ENCODE measurements at places on chromosomes 5 and 9.
A peak's percentile ranks its signal among the peaks of the same experiment; 100 is the strongest.

- DNase-seq: no peak
Measured at GRCh38 chr5:38905516-38905915, 59.7 kb downstream of the OSMR start.

DNA sequence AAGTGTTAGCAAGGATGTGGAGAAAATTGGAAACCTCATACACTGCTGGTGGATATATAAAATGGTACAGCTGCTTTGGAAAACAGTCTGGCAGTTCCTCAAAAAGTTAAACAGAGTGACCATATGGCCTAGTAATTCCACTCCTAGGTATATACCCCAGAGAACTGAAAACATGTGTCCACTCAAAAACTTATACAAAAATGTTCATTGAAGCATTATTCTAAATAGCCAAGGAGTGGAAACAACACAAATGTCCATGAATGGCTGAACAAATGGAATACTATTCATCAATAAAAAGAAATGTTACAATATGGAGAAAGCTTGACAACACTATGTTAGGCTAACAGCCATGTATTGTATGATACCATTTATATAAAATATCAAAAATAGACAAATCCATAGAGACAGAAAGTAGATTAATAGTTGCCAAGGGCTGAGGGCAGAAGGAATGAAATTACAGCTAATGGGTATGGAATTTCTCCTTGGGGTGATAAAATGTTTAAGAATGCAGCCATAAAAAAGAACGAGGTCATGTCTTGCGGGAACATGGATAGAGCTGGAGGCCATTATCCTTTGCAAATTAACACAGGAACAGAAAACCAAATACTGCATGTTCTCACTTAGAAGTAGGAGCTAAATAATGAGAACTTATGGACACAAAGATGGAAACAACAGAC is 33.6 kb upstream of the FBP1 start:
- DNase-seq: no peak

GRCh38 chr9:138047469-138048040 is 170.0 kb downstream of the CACNA1B start:
- DNase-seq: no peak

- no peak for DNase-seq
Measured at GRCh38 chr9:128146591-128147120, 2.6 kb upstream of the LCN2 start.

DNA sequence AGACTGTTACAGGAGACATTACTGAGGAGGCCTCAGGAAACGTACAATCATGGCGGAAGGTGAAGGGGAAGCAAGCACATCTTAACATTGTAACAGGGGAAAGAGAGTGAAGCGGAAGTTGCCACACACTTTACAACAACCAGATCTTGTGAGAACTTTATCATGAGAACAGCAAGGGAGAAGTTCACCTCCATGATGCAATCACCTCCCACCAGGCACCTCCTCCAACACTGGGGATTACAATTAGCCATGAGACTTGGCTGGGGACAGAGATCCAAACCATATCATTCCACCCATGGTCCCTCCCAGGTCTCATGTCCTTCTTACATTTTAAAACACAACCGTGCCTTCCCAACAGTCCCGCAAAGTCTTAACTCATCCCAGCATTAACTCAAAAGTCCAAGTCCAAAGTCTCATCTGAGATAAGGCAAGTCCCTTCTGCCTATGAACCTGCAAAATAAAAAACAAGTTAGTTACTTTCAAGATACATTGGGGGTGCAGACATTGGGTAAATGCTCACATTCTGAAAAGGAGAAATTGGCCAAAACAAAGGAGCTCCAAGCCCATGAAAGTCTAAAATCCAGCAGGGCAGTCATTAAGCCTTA is 138.3 kb downstream of the TMEM161B start:
- DNase-seq: no peak

- DNase-seq: no peak
Measured at GRCh38 chr5:160525471-160526261, 104.0 kb downstream of the PTTG1 start.

DNA sequence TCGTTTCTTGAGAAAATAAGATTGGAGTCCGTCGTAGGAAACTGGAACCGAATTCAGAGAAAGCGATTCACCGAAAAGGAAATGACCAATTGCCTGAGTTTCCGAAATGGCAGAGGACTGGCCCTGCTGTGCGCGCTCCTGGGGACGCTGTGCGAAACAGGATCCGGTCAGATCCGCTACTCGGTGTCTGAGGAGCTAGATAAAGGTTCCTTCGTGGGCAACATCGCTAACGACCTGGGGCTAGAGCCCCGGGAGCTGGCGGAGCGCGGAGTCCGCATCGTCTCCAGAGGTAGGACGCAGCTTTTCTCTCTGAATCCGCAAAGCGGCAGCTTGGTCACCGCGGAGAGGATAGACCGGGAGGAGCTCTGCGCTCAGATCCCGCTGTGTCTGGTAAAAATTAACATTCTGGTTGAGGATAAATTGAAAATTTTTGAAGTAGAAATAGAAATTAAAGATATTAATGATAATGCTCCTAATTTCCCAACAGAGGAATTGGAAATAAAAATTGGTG is 379 bp downstream of the PCDHGA3 start:
- no peak for DNase-seq

DNA sequence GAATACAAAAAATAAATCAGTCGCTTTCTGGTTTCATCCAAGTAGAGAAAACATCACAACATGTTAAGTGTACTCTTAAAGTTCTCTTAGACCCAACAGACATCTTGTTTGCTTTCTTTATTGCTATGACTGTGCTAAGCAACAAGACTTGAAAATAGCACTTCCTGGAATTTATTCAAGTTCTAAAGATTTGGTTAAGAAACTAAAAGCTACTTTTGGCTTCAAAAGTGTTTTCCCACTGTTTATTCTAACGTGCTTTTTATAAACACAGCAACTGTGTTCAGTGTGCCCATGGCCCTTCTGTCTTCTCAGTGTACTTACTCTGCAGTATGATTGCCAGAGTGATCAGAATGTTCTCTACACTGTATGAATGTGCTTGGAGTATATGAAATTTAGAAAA is 109.8 kb downstream of the GIN1 start:
- DNase-seq: no peak

GRCh38 chr9:136799854-136800657 is 3.9 kb downstream of the CCDC183 start:
- DNase-seq: peak; percentile 90

DNA sequence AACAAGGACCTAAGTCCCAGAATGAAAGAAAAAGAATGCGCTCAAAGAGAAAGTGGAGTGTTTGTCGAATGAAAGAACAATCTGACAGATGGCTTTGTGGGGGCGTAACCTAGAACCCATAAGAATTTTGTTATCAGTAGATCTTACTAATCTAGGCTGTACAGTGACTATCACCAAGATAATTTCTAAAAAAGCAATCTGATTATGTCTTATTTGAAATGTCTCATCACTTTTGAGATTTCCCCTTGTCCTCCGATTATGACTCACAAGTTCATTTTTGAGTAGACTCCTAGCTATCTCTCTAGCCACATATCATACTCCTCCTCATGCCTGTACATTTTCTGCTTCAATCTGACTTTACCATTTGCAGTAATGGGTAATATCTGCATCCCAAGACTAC is 135.6 kb upstream of the SMARCA2 start:
- DNase-seq: no peak

DNA sequence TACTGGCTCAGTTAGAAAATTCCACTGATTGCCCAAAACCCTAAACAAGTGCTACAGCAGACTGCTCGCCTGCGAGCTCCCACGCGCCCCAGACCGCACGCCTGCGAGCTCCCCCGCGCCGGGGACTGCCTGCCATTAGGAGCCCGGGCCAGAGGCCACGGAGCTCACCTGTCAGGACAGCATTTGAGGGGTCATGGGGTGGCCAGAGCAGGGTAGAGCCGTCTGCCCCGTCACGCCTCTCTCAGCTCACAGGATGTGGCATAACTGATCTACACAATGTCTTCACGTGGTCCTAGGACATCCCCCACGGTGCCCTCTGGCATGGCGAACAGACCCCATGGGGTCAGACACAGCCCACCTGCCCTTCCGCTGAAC is 29.1 kb upstream of the LRRC14B start:
- DNase-seq: no peak

- DNase-seq: no peak
Measured at GRCh38 chr5:142357469-142358090, 32.8 kb upstream of the SPRY4 start.

DNA sequence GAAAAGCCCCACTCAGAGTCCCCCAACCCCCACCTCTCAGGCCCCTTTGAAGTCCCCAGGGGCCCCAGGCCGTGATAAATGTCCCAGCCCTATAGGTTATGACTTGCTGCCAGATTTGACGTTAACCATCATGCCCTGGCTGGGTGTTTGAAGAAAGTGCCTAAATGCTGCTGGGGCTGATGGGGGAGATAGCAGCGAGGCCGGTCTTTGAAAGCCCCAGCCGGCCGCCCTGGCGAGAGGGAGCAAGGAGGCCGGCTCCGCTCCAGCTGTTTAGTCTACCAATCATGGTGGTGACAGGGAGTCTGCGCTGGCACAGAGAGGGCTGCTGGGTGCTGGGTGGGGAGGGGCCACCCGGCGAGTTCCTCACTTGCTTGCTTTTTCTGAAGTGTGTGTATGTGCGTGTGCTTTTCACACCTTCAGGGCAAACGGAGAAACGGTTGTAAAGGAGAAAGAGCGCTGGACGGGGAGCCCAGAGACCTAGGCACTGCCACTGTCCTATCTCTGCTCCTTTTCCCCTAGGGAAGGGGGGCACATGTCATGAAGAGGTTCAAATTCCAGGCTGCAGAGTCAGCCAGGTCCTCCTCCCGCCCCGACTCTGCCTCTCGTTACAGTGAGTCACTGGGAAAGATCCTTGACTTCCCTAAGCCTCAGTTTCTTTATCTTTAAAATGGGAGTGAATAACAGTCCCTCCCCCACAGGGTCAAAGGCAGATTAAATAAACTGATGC is 126.1 kb upstream of the HAND1 start:
- peak; percentile 59 for DNase-seq

DNA sequence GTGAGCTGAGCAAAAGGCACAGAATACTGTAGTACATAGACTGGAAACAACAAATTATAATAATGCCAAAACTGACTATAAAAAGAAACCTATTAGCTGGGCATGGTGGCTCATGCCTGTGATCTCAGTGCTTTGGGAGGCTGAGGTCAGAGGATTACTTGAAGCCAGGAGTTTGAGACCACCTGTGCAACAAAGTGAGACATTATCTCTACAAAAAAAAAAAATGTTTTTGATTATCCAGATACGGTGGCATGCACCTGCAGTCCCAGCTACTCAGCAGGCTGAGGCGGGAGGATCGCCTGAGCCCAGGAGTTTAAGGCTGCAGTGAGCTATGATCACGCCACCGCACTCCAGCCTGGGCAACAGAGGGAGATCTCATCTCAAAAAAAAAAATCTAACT is 175.9 kb downstream of the TTC39B start:
- DNase-seq: no peak

DNA sequence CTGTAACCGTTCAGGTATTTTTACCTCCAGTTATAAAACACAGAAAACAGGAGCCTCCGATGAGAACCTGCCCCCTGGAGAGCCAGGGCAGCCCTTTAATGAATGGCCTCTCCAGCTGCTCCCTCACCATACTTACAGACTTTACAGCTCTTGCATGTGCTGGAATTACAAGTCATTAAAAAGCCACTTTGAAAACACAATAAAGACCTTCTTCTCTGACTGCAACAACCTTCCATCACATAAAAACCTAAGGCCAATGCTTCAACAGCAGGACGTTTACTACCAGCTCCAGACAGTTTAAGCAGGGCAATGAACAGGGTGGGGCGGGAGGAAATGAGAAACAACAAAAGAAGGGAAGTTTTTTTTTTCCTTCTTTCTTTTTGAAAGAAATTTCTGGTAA is 213.8 kb downstream of the MLLT3 start:
- no peak for DNase-seq

DNA sequence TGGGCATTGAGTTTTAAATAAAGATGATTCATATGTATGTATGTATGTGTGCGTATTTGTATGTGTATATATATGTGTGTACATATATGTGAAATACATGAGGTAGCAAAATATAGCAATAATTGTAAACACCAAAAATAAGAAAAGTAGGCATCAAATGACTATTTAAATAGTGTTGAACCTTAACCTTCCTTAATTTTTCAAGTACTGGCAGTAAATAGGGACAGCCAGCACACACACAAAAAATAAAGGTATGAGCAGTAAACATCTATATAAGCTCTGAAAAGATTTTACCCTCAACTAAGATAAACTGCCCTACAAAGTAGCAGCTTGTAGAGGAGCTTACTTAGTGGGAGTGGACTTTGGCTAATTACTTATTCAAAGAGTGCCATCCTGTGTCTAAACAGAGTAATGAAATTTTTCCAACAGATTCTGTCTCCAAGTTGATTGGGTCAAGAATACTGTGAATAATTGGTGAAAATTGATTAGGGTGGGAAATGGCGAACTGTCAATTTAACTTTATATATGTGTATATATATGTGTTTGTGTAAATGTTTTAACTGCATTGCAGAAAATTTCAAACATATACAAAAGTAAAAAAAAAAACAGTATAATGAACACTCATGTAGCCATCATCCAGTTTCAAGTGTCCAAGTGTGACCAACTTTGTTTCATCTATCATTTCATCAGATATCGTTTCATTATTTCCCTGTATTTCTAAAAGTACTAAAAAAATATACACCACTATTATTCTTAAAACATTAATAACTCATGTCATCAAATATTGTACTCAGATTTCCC is 2.0 kb upstream of the ADAMTS6 start:
- DNase-seq: peak; percentile 30

- DNase-seq: no peak
Measured at GRCh38 chr9:104118916-104119315, 24.8 kb downstream of the SMC2 start.

- no peak for DNase-seq
Measured at GRCh38 chr5:173472784-173473278, 143.6 kb downstream of the BOD1 start.

- no peak for DNase-seq
Measured at GRCh38 chr5:103780794-103781193, 218.2 kb upstream of the NUDT12 start.

DNA sequence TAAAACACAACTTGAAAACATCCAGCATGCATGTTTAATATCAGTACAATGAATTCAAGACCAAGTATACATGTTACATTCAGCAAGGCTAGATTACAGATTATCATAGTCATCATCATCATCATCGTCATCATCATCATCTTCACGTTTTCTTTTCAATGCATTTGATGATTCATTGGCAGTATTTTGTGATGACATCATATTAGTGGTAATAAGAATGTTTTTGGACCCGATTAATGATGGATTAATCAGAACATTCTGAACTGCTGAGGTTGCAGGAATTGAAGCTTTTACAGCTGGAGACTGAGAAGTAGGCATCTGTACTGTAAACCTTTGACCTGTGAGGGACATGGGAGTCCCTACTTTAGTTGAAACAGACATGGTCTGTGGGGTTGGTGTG is 4.5 kb downstream of the AK6 start:
- DNase-seq: no peak

- no peak for DNase-seq
Measured at GRCh38 chr9:116202219-116202912, 48.8 kb downstream of the PAPPA start.

GRCh38 chr5:73499187-73499586 is 945 bp downstream of the BTF3 start:
- DNase-seq: no peak

GRCh38 chr9:5575000-5575399 is 53.9 kb upstream of the RIC1 start:
- no peak for DNase-seq

Data from urothelium cell line (cell line).